ENCODE measurements at places on chromosomes 1 and 21.

- no peak for DNase-seq
Observed at GRCh38 chr1:155379180-155379579, 58.5 kb downstream of the RUSC1 start.

- DNase-seq, result no peak
Observed at GRCh38 chr1:55735106-55735505, 519.9 kb upstream of the USP24 start.

- DNase-seq, result no peak
Observed at GRCh38 chr21:39961251-39961650, 94.0 kb downstream of the PCP4 start.

DNA sequence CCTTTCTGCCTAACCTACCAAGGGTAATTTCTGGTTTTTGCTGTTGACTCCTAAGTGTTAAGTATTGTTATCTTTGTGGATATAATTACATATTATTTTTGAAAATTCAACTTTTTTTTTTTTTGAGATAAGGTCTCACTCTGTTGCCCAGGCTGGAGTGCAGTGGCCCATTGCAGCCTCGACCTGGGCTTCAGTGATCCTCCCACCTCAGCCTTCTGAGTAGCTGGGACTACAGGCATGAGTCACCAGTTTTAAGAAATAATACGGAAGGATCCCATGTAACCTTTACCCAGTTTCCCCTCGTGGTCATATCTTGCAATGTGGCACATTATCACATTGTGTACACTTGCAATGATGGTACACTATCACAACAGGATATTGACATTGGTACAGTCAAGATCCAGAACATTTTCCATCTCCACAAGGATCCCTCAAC is 3.1 kb downstream of the CHD1L start:
- no peak for DNase-seq

DNA sequence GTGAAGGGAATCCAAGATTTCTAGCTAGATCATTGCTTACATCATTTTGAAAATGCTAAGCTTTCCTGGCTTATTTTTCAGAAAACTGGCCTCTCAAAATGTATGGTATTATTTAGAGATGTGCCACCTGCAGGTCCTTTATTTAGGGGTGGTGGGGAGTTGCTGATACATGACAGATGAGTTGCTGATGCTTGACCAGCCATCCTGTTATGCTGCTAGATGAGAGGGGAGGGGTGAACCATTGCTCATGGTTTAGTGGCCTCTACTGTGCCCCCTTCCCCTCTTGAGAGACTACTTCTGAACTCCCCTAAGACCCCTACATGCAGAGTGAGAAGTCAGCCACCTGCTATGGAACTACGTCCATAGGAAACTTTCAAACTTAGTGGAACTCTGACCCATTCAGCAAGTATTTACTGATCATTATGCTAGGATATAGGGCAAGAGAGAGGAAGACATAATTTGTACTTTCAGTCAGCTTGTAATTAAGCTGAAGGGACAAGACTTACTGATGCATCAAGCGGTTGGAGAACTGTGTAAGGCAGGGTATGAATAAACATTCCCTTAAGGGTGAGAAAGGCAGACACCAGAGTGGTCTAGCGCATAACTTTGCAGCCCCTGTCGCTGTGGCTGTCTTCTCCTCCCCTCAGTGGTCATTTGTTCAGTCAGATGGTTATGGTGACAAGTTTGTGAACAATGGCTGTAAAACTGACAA is 34.6 kb downstream of the SLAMF6 start:
- no peak for DNase-seq

- no peak for DNase-seq
Observed at GRCh38 chr1:27682351-27682944, 10.5 kb upstream of the IFI6 start.

DNA sequence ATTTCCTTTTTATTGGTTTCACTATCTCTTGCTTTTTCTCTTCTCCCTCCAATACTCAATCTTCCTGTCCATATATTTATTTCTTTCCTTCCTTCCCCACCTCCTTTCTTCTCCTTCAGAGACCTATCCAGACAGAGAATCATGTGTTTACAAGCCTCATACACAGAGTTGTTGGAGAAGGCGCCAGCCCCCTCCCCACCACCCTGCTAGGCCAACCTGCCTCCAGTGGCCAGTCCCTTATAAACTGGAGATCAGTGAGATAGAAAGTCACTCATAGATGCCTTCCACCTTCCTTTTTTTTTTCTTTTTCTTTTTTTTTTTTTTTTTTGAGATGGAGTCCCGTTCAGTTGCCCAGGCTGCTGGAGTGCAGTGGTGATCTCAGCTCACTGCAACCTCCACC is 53.3 kb downstream of the CD247 start:
- DNase-seq, result no peak

DNA sequence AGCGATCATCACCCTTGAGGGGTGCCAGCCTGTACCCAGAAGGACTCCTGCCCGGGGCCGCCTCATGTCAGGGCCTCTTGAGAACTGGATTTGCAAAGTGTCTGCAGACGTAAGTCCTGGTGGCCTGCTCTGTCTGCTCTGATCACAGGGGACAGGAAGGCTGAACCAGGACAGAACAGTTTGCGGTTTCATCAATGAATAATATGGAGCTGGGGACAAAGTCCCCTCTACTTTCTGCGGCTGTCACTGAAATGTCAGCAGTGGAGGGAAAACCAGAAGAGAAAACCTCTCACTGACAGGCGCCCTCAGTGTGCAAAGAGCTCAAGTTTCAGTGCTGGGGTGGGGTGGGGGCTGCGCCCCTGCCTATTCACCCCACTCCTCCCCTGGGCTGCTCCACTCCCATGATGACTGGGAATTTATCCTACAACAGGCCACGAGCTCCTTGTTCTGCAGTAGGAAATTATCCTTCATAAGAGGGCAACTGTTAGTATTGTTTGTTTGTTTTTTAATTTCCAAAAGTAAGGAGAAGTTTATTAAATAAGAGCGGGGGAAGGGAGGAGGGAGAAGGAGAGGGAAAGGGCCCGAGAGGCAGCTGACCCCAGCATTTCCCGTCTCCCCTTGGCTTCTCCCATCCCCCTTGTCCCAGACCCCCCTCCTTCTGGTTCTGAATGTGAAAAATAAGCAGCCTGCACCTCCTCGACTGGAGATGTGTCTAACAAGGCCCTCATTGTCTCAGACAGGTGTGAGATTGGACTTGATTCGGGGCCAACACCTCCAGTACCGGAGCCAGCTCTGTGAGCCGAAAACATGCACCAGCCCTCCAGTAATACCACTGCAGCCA is 149.2 kb downstream of the CLIC6 start:
- DNase-seq, result no peak

DNA sequence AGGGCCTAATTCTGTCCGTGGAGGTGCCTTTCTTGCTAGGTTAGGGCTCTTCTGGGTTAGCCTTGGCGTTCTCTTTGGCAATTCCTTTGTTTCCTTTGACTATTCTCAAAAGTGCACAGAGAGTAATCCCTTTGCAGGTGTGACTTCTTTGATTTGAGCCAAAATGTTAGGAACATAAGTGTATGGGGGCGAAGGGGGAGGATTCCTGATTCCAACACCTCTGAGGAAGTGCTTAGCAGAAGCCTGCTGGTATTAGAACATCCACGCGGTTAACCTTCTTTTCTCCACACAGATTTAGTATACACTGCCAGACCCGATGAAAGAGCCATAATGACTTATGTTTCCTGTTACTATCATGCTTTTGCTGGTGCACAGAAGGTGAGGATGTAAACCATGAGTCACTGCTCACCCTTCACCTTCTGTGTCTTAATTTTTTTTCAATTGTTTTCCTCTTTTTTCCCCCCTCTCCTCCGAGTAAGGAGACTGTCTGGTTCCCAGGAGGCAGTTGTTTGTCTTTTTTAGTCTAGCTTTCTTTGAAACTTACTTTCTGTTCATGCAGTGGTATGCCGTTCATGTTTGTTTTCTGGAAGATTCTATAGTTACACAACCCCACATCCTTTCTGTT is 48.0 kb downstream of the ACTN2 start:
- DNase-seq, result no peak

- no peak for DNase-seq
Observed at GRCh38 chr1:56973923-56974742, 8.3 kb upstream of the C8B start.

DNA sequence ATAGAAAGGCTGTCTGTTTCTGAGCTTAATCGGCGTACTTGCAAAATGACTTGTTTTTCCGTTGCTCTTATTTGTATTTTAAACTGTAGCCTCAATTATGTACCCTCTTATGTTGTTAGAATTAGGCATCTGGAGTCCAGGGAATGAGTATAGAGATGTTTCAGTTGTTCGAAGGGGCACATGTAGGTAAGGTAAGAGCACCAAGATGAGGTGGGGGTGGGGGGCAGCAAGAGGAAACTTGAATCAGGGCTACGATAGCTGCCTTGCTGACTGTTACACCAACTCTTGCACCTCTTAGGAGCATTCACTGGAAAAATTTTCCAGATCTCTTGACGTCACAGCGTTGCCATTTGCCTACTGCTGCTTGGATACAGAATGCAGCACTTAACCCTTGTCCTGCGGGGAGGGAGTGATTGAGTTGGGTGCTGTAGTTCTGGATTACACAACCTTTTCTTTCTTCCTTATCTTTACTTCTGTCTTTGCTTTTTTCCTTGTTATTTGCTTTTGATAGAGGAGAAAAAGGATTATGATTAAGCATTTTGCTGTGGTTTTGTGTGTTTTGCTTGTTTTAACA is 3.2 kb downstream of the ATP1B1 start:
- DNase-seq, result no peak

DNA sequence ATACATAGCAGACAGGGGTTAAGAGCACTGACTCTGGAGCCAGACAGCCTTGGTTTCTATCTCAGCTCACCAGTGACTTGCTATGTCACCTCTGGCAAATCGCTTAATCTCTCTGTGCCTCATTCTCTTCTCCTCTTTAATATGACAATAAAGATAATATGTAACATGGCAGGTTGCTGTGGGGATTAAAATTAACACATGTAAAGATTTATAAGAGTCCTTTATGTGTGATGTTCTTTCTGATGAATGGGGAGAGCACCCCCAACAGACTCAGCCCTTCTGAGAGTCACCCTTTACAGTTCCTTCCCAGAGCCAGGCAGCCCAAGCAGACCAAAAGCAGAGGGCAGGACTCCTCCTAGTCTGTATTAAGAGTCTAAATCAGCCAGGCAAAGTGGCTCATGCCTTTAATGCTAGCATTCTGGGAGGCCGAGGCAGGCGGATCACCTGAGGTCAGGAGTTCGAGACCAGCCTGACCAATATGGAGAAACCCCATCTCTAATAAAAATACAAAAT is 76.5 kb upstream of the SDC3 start:
- DNase-seq, result no peak

DNA sequence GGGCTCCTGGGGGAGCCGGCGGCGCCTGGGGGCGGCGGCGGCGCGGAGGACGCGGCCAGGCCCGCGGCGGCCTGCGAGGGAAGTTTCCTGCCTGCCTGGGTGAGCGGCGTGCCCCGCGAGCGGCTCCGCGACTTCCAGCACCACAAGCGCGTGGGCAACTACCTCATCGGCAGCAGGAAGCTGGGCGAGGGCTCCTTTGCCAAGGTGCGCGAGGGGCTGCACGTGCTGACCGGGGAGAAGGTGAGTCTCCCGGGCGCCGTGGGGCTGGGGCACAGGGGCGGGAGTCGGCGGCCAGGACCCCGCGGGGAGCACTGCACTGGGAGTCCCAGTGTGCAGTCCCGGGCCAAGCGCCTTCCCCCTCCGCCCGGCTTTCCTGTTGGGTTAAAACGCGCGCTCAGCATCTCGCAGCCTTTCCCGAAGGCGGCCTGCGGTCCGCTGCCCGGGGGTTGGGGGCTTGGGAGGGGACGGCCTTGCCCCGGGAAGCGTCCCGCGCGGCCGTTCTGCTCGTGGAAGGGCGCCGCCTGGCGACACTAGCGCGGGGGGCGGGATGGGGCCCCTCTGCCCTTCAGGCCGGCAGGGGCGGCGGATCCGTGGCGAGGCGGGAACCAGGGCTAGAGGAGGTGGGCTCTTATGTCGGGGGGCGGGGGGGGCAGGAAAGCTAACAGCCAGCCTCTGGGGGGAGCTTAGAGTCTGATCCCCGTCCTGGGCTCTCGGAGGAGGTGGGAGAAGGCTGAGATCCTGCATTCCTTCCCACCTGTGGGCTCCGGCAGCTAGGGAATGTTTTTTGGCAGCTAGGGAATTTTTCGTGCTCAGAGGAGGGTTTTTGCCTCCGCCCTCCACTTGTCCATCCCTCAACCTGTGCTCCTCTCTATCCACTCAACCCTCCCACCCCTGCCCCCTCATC is 1.1 kb downstream of the HUNK start:
- no peak for DNase-seq

GRCh38 chr1:47629201-47629600 is 191.4 kb downstream of the FOXD2 start:
- no peak for DNase-seq

DNA sequence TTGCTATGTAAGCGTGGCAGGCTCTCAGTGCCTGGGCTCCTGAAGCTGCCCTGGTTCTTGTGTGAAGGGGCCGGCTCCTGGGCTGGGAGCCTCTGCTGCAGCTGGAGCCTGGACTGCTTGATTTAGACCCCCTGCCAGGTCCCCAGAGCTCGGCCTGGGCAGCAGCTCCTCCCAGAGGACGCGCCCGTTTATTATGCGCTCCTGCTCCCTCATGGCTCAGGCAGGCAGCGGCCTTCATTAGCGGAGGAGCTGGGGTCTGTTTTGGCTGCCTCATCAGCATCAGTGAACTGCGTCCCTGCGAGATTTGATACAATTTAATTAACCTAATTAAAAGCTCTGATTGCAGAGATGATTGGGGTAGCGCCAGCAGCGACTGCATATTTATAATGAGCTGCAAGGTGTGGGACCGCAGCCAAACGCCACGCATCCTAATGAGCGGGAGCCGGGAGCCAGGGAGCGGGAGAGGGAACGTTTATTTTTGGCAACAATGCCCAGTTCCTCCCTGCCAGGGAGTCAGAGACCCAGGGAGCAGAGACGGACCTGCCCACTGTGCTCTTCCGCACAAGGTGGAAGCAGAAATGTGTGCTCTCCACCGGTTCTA is 16.6 kb downstream of the UTP11 start:
- no peak for DNase-seq

DNA sequence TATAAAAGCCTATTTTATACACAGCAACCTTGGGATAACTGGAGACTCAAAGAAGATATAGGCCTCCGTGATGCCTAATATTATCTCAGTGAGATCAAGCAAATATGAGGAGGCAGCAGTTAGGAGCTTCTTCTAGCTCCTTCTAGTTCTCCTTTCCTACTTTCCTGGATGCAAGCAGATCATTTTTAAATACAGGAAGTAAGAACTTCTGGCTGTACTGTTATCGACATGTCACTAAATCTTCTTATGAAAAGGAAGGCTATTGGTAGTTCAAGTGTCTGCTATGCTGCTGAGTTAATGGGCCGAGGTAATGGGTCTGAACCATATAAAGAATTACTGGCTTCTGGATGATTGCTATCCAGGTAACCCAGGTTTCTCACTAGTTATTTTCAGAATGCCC is 15.9 kb downstream of the HSPA13 start:
- DNase-seq, result no peak

GRCh38 chr1:62314454-62315350 is 4.5 kb downstream of the KANK4 start:
- DNase-seq, result no peak

DNA sequence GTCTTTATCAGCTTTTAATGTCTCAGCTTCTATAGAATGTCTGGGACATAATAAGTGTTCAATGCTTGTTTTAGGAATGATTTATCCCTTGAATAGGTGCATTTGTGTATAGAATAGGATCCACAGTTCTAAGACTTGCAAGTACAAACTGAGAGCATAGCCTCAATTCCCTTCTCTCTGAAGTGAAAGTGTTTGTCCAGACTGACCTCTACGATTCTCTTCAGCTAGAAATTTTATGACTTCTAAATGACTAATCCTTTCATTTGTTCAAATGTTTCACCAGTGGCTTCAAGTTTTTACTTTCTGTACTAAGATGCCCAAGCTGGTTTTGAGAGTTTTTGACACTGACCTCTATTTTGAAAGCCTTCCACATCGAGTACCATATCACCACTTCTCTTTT is 608.2 kb upstream of the ADGRL4 start:
- no peak for DNase-seq

- DNase-seq, result no peak
Observed at GRCh38 chr1:195495720-195496635, 1112.3 kb downstream of the KCNT2 start.
